DMS153 (cell line): ENCODE measurements at places on chromosomes 16 and 17.

- DNase-seq = no peak
Measured at GRCh38 chr16:89093602-89094251, at the start of gene ACSF3. ACSF3 (plus strand) TSS chr16:89093852; CDS start chr16:89100682, 6,830 bp downstream.

- no peak for DNase-seq
Measured at GRCh38 chr17:8518850-8519249, 83.2 kb downstream of the NDEL1 start.

DNA sequence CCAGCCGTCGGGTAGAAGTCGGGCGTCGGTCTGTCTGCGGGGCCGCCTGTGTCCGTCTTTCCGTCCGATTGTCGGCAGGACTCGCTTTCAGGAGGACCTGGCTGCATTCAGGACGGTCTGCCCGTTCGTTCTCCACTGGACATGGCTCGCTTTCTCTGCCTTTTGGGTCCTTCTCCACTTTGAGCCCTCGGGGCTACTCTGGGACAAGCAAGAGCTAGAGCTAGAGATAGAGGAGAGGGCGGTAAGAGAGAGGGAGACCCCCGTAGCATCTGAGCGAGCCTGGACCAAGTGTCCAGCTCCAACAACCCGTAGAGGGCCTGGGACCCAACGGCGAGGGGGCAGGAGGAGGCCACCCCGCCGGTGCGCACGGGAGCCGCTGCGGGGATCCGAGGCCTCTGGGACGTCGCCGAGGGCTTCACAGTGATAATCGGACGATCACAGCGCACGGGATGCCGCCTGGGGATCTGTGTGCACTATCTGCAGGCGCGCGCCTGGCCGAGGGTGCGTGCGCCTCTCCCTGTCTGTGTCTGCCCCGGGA, 4.5 kb downstream of the TBX4 start:
- no peak for DNase-seq

- DNase-seq = no peak
Measured at GRCh38 chr16:82192665-82193064, 22.6 kb upstream of the MPHOSPH6 start.

GRCh38 chr16:86808863-86809444, 230.6 kb downstream of the FOXL1 start:
- no peak for DNase-seq

- peak; percentile 90 for DNase-seq
Measured at GRCh38 chr16:12255473-12255872, 278.9 kb downstream of the SNX29 start.

DNA sequence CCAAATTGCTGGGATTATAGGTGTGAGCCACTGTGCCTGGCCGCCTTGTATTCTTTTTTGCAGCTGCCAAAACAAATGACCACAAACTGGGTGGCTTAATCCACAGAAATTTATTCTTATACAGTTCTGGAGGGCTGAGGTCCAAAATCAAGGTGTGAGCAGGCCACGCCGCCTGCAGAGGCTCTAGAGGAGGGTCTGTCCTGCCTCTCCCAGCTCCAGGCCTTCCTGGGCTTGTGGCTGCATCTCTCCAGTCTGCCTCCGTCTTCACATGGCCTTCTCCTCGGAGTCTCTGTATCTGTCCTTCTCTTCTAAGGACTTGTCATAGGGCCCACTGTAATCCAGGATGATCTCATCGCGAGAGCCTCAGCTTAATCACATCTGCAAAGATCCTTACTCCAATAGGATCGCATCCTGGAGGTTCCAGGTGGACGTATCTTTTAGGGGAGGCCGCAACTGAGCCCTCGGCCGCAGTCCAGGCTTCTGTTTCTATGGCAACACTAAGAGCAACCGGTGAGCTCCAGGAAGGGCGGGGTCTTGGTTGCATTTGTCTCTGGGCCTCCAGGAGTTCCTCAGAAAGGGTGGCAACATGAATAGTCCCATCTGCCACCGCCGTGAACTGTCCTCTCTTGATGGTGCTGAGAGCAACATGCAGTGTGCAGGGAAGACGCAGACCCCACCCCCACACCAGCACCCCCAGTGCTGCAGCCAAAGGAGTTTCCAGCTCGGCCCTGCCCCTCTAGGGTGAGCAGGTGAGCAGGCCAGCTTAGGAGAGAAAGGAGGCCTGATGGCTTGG, 29.5 kb upstream of the CREBBP start:
- DNase-seq = no peak

DNA sequence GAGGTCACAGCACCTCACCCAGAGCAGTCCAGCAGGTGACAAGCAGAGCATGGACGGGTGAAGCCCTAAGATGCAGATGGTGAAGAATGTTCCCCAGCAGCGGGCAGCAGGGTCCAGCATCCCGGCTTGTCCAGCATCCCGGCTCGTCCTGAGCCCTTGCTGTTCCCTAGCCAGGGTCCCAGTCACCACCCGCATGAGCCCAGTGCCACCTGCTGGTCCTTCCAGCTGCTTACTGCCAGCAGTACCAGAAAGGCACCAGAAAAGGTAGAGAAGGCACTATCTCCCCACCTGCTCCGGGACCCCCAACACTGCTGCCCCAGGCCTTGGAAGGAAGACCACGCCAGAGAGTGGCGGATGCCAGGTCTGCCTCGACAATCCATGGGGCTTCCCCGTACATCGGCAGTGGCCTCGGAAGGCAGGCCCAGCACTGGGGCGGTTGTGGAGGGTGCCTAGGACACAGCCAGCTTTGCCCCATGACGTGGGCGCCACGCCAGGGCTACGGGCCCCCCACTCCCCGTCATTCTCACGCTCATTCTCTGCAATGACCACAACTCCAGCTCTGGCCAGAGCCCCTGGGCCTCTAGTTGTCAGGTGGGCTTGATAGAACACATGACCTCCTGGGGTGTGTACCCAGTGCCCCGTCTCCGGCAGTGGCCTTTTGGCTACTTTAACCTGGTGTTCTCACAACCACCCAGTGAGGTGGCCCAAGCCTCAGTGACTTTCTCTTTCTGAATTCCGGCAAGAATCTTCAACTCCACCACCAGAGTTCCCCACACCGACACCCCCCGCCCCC, 1.4 kb downstream of the CENPX start:
- DNase-seq = peak; percentile 42

GRCh38 chr16:66899945-66900710, 18.6 kb downstream of the CDH16 start:
- peak; percentile 72 for DNase-seq

DNA sequence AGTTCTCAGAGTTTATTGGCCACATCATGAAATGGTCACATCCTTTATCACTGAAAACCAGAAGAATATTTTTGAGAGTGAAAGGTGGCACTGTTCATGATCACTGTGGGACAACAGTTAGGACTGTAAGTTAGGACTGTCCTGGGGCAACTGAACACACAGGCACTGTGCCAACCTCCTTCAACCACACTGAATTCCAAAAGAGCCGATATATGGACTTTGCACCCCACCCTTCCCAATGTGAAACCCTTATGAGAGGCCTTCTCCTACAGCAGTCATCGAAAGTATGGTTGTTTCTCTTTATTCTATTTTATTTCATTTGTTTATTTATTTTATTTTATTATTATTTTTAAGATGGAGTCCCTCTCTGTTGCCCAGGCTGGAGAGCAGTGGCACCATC, 353.5 kb downstream of the TOX3 start:
- no peak for DNase-seq

- DNase-seq = peak; percentile 23
Measured at GRCh38 chr16:19744670-19745069, 26.6 kb downstream of the IQCK start.

- no peak for DNase-seq
Measured at GRCh38 chr17:41434005-41434404, 6.8 kb downstream of the KRT38 start.

GRCh38 chr16:3945751-3946603, 65.5 kb upstream of the CREBBP start:
- DNase-seq = no peak

DNA sequence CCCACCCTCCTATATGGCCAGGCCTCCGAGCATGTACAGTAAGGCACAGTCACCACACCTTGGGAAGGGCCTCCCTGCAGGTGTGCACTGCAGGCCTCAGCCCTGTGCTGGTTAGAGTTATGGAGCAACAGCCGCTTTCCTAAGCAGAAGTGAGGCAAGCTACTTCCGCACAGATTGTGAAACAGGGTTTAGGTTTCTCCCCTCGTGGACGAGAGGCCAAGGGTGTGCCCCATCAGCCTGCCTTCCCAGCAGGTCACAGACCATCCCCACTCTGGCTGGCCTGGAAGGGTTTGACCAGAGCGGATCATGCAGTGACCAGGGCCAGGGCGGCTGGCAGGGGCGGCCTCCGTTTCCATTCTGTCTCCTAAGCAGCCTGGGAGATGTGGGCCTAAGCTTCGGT, 4.7 kb downstream of the MSRB1 start:
- DNase-seq = no peak

DNA sequence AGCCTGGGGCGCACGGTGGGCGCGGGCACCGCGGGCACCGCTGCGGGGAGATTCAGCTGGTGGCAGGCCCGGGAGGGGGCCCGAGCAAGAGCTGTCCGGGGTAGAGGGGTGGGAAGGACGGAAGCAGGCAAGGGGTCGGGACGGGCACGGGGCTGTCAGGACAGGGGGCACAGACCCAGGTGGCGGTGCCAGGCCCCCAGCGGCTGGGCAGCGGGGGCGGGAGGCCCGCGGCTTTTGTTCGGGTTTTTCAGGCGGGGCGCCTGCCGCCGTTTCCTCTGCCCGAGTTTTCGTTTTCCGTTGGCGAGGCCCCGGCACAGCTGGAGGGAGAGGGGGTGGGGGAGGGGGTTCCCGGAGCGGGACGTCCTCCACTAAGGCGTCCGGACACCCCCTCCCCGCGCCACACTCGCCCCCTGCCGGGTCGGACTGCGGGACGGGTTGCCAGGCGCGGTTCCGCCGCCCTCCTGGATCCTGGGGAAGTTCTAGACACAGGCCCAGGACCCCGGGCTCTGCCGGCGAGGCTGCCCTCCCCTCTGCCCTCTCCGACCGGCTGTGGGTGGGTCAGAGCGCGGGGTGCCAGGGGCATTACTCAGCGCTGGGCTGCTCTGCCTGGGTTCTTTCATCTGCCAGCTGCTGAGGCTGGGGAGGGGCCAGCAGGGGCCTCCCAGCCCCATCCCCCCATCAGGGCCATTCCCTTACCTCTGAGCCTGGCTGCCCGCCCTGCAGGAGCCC, 543 bp downstream of the ARHGAP23 start:
- no peak for DNase-seq

- DNase-seq = no peak
Measured at GRCh38 chr16:23395732-23396131, 57.3 kb downstream of the COG7 start.

DNA sequence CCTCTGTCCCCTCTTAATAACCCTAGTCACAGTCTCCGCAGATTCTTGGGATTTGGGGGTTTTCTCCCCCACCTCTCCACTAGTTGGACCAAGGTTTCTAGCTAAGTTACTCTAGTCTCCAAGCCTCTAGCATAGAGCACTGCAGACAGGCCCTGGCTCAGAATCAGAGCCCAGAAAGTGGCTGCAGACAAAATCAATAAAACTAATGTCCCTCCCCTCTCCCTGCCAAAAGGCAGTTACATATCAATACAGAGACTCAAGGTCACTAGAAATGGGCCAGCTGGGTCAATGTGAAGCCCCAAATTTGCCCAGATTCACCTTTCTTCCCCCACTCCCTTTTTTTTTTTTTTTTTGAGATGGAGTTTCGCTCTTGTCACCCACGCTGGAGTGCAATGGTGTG, 5.6 kb downstream of the CCL22 start:
- DNase-seq = no peak

GRCh38 chr17:42928714-42929496, 28.3 kb downstream of the G6PC1 start:
- peak; percentile 16 for DNase-seq

DNA sequence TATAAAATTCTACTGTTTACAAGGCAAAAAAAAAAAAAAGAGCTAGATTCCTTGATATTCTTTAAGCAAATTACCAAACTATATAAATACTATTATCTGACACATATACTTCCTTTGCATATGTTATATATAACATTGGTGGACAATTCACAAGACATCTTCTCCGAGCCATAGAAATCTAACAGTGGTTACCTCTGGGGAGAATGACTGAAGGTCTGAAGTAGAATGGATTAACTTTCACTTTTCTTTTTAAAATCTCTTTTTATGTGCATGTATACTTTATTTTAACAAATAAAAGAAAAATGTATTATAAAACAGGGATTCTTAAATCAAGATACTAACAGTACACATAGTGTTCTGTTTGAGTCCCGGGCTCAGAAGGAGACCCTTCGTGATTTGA, 131.0 kb downstream of the MRTFB start:
- DNase-seq = no peak

DNA sequence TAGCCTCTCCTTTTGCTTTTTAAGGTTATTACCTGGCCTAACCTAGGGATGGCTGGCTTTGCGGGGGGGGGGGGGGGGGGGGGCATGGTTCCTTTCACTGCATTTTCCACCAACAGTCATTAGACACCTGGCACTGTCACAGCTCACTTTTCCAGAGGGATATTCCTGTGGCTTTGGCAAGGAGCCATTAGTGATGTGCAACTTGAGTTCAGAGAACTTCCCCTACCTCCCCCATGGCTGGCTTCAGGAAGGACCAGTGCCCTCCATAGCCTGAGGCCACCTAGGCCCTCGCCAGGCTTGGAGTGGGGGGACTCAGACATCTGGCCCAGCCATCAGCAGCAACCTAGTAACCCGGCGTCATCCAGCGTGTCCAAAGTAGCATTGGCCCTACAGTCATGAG, 234.6 kb downstream of the CPPED1 start:
- DNase-seq = no peak

DNA sequence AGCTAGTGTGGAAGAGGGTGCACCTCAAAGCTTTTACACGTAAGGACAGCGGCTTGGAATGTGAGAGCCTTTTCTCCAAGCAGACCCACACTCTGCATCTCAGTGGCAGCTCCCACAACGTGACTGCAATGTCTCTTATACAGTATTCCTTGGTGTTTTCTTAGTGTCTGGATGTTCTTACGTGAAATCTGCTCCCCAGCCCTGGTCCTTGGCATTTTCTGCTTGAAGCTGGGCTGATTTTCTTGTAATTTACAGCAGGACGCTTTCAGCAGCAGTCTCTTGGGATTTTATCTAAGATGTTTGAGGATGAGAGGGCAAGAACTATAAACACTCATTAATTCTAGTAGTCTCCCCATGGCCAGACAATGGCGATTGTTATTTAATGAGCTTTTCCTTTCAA, 12.1 kb upstream of the POLR3E start:
- DNase-seq = no peak

GRCh38 chr16:85610446-85611193, 2.5 kb upstream of the GSE1 start:
- peak; percentile 86 for DNase-seq

- no peak for DNase-seq
Measured at GRCh38 chr17:77706938-77707337, 251.6 kb upstream of the TNRC6C start.

DNA sequence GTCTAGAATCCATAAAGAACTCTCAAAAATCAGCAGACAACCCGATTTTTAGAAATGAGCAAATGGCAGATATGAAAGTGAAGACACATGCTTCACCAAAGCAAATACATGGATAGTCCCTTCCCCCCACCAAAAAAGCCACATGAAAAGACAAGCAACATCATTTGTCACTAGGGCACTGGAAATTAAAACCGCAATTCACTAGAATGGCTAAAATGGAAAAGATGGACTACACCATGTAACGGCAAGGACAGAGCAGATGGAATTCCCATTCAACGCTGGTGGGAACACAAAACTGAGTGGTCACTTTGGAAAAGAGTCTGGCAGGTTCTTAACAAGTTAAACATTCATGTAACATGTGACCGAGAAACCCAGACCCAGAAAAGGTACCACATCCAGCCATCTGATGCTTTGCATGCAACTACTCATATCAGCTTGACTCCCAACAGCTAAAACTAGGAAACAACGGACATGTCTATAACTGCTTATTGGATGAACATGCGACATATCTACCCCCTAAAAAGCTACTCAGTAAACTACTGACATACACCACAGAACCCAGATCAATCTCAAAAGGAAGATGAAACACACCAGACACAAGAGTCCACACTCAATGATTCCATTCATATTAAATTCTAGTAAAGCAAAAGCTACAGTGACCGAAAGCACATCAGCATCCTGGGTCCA, 132.6 kb downstream of the ZNF778 start:
- DNase-seq = no peak
